CD4-positive, alpha-beta T cell treated with Interleukin-4 for 4 hours (primary cell): ENCODE measurements at places on chromosomes 3 and 15.

DNA sequence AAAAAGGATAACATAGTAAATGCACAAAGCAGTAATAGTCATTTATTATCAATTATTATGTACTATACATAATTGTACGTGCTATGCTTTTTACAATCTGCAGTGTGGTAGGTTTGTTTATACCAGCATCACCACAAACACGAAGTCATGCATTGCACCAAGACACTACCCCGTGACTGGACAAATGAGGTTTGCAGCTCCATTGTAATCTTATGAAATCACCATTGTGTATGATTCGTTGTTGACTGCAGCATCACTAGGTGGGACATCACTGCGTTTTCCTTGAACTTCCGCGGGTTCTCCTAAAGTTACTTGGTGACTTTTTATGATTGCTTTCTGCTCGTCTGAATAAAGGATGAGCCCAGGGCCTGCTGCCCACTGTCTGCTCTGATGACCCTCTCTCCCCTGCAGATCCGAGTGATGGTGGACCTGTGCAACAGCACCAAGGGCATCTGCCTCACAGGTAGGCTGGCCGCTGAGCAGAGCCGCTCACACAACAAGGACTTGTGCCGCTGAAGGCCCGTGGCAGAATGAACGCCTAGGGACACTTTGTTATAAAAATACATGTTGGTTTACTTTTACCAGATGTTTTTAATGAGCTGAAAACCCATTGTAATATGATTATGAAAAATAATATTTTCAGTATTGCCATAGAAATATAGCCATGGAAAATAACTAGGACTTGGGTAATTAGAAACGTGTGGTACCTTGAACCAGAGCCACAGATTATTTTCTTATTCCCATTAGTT is 35.8 kb downstream of the GLDN start:
- no peak for DNase-seq

GRCh38 chr3:102176333-102177050 is 258.3 kb upstream of the ZPLD1 start:
- no peak for DNase-seq

DNA sequence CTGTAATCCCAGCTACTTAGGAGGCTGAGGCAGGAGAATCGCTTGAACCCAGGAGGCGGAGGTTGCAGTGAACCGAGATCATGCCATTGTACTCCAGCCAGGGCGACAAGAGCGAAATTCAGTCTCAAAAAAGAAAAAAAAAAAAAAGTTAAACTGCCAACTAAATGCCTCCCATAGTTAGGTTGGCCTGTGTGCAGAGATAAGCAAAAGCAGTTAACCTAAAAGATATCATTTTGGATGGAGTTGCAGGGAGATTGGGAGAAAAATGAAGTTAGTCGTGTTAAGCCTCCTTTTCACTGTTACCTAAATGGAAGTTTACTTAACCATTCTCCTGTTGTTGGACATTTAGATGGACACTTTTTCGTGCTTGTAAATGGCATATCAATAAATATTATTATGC is 11.4 kb upstream of the FETUB start:
- no peak for DNase-seq

- no peak for DNase-seq
These were observed 36.4 kb downstream of the CFAP100 start for GRCh38 chr3:126431103-126431534.

DNA sequence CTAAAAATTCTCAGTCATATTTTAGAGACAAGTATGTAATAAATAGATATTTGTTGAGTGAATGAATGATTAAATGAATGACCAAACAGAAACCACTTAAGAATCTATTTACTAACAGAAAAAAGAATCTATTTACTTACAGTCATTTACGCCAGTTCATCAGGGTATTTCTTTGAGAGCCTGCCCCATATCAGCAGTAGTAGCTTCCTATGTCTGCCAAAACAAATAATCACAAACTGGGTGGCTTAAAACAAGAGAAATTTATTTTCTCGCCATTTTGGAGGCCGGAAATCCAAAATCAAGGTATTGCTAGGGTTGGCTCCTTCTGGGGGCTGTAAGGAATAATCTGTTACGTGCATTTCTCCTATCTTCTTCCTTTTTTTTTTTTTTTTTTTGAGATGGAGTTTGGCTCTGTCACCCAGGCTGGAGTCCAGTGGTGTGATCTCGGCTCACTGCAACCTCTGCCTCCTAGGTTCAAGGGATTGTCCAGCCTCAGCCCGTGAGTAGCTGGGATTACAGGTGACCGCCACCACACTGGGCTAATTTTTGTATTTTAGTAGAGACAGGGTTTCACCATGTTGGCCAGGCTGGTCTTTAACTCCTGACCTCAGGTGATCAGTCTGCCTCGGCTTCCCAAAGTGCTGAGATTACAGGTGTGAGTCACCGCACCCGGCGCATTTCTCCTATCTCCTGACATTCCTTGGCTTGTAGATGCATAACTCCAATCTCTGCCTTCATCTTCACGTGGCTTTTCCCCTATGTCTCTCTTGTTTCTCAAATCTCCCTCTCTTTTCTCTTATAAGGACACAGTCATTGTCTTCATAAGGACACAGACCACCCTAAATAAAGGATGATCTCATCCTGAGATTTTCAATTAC is 65.2 kb upstream of the SPPL2A start:
- DNase-seq: no peak

DNA sequence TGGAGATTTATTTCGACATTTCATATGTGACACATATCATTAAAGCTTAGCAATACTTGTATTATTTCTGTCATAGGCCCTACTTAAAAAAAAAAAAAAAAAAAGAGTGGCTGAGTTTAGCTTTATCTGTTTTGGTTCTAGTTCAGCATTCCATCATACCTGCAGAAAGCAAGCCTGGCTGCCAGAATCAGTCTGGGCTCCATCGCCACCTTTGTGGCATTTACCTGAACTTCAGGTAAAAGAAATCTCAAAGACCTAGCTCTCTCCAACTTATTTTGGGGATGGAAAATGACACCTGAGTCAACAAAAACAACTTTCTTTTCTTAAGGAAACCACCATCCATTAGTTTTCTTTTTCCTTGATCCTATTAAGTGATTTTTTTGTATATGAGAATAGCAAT is 82.1 kb downstream of the NEK10 start:
- no peak for DNase-seq

- DNase-seq: no peak
These were observed 920.7 kb downstream of the SQOR start for GRCh38 chr15:46555547-46555946.

DNA sequence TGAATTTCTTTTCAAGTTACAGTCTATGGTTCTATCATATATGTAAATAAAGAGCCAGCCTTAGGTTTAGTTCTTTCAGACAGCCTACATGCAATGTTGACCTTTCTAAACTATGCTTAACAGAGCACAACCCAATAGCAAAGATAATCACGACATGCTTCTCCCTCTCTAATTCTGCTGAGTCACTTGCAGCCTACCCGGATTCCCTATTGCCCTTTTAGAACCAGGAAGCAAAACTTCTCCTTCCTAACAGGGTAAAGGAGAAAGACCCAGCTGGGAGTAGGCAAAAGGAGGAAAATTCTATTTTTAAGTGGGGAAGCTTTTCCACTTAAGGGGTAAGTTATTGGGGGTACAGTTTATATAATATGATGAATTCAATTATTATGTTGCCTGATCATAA is 79.3 kb downstream of the SLC7A14 start:
- DNase-seq: no peak

DNA sequence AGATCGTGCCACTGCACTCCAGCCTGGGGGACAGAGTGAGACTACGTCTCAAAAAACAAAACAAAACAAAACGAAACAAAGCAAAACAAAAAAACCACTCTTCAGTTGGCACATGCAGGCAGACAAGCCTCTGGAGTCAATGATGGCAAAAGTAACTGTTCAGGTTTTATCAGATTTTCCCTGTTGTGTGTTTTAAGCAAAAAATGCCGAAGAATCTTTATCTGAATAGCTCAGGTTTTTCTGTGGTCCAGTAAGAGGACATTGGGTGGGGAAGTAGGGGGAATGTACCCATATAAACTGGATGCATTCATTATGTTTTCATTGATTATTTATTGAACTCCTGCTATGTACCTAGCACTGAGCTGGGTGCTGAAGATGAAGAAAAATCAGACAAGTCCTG is 20.8 kb upstream of the BCL2A1 start:
- DNase-seq: no peak

DNA sequence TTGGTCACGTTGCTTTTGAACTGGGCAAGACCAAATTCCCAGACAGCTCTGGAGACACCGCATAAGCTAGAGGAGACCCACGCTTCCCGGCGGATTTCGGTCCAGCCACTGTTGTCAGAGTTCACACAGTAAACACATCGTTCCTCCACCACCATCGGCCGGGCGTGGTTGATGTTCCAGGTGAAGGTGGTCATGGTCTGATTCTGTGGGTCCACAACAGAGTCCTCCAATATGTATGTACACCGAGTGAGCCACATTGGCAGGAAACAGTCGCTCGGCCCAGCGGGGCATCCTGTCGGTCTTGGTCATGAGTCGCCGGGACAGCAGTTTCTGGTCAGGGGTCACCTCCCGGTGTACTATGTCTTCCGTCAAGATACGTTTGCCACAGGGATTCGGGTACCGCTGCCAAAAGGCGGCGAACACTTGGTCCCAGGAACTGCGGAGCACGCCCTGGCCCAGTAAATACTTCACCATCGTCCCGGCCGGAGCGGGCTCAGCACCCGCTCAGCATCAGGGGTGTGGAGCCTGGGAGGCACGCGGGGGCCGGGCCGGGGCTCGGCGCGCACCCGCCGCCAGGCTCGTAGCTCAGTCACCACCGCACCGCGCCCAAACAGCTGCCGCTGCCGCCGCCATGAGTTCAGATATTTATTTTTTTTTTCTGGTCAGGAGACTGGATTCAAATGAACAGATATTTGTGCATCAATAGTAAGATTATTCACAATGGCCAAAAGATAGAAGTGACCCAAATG is 36.7 kb upstream of the NANOGP8 start:
- no peak for DNase-seq

- no peak for DNase-seq
These were observed 33.1 kb upstream of the POLG start for GRCh38 chr15:89367485-89368451.

DNA sequence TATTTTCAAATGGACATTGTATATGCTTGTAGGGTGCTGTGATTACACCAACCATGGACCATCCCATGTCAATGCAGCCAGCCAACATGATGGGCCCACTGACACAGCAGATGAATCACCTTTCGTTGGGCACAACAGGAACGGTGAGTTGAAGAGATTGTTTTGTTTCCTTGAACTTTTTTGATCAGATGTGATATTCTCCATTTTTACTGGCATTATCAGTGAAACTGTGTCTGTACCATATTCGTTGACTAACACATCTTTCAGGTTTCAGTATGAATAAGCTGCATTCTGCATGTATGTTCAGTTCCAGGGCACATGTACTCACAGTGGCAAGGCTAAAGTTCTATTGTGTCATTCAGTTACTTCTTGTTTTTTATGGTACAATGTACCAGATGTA is 655.2 kb downstream of the RBMS3 start:
- DNase-seq: no peak

DNA sequence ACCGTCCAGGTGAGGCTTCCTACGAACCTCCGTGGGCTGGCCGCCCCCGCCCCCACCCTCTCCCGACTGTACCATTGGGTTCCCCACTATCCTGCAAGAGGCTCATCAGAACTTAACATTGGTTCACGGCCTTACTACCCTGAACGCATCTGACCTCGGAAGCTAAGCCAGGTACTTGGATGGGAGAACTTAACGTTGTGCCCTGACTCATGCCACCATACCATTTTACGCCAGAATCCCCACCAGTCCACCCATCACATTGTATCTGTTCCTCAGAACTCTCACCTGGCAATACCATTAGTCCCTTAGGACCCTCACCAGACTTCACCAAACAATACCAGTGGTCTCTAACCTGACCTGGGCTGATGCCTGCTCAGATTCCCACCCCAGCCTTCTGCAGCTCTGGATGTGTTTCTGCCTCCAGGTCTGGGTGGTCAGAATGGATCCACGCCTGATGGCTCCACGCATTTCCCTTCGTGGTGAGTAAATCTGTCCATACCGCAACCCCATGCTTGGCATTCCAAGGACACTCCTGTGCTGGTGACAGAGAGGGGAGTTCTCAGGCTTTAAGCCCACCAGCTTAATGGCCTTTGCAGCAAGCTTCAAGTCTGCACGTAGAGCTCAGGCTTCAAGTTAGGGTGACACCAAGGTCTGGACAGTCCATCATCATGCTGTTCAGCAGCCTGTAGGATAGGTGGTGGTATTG is 562 bp downstream of the TCTA start:
- no peak for DNase-seq

DNA sequence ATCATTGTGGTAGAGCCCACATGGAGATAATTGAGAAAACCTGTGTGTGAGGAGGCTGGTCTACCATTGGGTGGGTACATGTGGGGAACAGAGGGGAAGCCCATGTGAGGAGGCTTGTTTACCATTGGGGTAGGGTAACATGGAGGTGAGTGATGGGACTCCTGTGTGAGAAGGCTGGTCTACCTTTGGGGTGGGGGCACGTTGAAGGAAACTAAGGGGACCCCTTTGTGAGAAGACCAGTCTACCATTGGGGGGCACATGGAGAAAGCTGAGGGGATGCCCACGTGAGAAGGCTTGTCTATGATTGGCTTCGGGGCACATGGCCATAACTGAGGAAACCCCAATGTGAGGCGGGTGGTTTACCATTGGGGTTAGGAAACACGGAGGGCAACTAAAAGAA is 158.5 kb downstream of the FBLN2 start:
- DNase-seq: no peak

- DNase-seq: no peak
These were observed 23.9 kb downstream of the SLC35A5 start for GRCh38 chr3:112585782-112586181.

GRCh38 chr15:34644851-34645250 is 61.4 kb upstream of the GOLGA8B start:
- no peak for DNase-seq

- no peak for DNase-seq
These were observed 318.6 kb downstream of the PLOD2 start for GRCh38 chr3:145842294-145842902.

DNA sequence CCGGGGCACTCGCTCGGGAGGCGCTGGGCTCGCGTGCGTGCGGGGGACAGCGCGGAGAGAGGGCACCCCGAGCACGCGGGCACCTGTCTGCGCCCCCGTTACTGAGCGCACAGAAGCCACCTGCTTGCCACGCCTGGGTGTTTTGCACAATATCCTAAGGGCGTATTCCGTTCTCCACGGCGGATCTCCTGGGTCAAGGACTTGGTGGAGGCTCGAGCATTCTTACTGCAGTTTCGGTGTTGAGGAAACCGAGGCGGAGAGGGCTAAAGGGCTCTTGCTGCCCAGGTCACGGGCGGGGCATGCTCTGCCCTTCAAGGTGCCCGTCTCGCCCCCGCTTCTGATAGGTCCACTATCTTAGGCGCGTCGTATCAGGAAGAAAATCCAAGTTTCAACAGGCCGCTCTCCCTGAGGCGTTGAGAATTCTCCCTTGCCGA is 526 bp downstream of the GPD1L start:
- DNase-seq: peak; percentile 5

- peak; percentile 57 for DNase-seq
These were observed 89.2 kb downstream of the RBPMS2 start for GRCh38 chr15:64686130-64686735.

DNA sequence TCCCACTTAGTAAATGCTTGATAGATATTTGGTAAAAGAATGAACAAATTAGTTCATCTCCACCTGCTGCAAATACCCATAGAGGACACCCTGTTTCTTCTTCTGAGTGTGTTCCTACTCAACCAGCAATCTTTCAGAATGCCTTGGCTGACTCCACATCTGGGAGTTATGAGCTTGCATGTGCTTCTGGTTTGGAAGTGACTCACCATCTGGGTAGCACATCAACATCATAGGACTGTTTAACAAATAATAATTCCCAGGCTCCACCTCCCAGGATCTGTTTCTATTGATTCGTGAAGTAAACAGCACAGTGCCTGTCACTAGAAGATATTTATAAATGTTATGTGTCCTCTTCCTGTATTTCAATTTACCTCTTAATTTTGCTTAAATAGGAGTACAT is 580.1 kb downstream of the ROBO2 start:
- no peak for DNase-seq
